ENCODE measurements at places on chromosomes 7 and 10. TPM values are rescaled to one million over a fixed set of nuclear protein-coding genes. Genes with fewer than 3 reads are reported as not detected.

The SLC26A3 gene
- not detected for total RNA-seq

DNA sequence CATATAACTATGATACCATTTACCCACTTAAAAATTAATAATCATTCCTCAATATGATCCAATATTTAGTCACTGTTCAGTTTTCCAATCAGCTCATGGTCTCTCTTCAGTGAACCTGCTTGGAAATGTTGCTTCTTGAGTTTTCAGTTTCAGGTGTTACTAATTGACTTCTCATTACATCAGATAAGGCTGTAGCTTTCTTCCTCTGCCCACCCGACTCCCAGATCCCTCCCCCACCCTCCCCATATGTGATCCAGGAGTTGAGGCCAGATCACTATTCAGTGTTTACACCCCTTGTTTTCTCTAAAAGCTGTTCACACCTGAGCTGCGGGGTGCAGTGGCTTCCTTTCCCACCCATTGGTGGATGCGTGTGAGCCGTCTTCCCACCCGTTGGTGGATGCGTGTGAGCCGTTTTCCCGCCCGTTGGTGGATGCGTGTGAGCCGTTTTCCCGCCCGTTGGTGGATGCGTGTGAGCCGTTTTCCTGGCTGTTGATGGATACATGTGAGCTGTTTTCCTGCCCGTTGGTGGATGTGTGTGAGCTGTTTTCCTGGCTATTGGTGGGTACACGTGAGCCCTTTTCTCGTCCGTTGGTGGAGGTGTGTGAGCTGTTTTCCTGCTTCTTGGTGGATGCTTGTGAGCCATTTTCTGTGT is 3.2 kb upstream of the MTG1 start:
- DNase-seq: no peak

- peak; percentile 59 for DNase-seq
These were observed 75.4 kb upstream of the PDSS1 start for GRCh38 chr10:26621889-26622711.

- DNase-seq: no peak
These were observed 198.3 kb downstream of the HDAC9 start for GRCh38 chr7:18693816-18694215.

- DNase-seq: peak; percentile 26
These were observed 171.8 kb downstream of the SLIT1 start for GRCh38 chr10:97013983-97014382.

GRCh38 chr7:14622559-14622958 is 280.0 kb downstream of the DGKB start:
- no peak for DNase-seq

- DNase-seq: no peak
These were observed 20.2 kb upstream of the TMEM178B start for GRCh38 chr7:141053626-141054025.

Data from H9 (cell line).